ENCODE measurements at places on chromosomes 1 and 21.

DNA sequence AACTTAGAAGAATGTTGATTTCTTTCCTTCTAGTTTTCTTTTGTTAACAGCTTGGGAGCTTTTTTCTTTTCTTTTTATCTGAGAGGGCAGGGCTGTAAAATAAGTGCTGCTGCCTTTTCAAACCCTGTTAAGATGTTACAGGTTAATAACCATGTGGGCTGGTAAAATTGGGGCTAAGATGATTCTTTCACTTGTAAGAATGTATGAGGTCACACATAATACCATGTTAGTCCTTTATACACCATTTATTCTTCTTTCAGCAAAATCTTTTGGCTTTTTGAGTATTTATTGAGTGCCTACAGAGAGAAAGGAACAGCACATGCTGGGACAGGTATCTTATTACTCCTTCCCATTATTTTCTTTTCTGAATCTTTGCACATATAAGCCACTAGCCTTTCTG, 6.1 kb upstream of the AK4 start:
- DNase-seq: no peak

DNA sequence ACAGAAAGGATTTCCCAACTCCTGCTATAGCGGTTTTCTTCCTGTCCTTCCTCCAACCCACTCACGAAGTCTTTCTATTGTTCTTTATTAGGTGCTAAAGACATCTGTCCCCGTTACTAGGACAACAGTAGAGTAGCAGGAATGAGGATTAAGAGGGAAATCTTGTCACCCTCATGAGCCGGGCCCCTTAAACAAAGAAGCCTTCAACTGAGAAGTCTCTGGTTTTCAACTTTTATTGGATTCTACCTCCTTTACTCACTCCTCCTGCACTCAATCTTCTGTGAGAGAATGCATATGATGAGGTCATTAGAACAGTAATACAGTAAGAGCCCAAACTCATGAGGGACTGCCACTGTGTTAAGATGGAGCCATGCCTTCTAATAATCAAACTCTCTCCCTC, 206.3 kb downstream of the OMA1 start:
- DNase-seq: no peak

DNA sequence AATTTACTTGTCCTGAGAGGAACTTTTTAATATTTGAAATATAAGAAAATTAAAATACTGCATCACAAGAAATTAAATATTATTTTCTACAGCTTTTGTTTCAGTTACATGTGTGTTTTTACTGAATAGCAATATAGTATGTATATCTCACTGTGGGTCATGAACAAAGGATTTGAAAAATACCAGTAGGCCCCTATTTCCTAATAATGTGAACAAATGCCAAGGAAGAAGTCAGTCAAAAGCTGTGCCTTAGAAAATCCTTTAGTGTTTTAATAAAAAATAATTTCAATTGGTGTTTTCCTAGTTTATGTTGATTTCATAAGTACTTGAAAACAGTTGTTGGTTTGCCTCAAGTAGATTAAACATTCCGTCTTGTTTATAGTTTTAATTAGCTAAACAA, 46.7 kb downstream of the SMYD3 start:
- peak; percentile 63 for DNase-seq

DNA sequence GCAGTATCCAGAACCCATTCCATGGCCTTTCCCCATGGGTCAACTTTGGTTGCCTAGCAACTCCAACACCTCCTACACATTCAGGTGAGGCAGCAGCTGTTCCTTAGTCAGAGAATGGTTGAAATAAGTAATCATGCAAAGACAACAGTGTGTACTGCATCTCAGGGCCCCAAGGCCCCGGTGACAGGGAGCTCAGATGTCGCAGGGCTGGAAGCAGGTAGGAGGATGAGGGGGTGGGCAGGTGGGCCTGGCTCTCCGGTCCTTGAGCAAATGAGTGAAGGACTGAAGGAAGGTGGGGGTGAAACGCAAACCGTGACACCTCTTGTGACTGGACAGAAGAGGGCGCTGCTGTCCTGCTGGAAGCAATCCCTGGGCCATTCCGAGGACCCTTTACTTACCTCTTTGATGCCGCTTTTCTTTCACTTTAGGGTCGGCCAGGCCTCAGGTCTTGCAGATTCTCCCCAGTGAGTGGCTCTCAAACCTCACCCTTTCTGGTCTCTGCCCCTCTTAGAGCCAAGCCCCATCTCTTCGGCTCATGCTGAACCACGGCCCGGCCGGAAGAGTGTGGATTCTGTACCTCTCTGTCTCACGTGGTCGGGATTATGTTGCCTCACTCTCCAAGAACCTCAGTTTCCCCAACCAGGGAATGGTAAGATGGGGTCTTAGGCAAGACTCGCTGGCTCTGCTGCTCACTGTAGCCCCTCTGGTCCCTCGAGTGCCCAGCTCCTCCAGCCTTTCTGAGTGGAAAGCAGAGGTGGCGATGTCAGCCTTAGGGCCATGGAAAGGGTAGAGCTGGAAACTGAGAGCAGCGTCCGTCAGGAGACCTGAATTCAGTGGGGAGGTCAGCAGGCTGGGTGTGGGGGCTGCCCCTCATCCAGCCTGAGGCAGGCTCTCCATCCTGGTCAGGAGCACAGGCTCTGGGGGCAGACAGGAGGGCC, 5.6 kb upstream of the KCNA10 start:
- DNase-seq: peak; percentile 7

DNA sequence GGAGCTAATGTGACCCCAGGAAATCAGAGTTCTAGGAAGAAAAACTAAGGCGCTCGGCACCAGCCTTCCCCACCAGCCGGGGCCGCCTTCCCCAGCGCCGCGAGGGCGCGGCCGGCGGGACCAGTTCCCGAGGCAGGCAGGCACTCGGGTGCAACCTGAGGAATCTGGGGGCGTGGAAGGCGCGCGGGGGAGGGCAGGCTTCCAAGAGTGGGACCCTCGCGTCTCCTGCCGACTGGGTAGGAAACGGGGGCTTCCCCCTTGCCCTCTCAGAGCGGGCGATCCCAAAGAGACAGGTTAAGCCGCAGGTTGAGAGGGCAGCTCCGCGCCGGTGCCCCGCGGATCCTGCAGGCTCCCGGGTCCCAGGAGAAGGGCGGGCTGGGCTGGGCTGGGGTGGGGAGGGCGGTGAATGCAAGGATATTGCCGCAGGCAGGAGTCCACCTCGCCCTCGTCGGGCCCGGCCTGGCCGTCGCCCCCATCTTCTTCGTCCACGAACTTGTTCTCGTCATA, 431 bp downstream of the ARPC5 start:
- no peak for DNase-seq

DNA sequence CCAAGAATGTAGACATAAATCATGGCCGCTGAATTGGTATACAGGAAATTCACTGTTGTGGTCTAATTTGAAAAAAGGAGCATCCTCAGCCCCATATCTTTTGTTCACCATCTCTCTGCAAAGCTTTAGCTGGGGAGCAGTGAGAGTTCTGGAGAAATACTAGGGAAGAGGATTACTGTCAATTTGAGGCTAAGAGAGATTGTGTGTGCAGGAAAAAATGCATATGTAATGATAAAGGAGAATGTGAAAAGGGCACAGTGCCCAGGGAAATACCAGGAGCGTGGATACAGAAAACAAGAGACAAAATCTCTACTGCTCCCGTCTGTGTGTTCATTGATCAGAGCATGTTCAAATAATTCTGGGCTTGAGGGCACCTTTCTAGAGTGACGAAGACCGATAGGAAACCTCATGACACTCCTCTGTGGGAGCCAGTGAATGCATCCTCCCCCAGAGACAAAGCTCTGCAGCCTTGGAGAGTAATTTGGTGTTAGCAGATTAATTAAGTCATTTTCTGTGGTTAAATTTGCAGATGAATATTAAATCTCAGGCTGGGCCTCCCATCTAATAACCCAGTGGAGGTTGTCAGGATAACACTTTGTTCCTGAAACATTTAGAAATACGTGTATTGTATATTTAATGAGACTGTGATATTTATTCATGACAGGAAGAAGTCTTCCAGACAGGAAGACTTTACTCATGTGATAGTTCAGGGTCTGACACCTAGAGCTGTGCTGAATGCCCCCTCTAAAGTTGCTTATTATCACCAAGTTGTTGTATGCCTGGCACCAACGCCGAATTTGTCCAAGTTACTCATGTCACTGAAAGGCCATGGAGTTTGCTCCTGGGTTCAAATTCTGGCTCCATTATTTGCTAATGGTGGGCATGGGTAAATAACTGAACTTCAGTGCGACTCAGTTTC, 287.3 kb upstream of the SGIP1 start:
- no peak for DNase-seq

DNA sequence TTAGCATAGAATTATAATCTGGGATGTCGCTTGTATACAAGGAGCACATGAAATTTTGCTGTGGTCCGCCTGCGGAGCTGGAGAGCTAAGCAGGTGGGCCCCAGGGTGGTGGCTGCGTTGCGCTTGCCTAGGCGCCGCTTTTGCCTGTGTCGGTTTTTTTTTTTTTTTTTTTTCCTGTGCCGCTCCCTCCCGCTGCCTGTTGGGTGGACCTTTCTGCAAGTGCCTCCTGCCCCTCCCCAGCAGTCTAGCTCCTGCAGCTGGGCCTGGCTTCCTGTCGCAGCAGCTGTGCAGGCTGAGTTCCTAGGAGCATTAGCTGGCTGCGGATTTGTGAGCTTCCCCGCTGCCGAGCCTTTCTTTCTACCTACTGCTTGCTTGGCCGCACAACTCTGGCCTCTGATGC, 20.6 kb downstream of the PYHIN1 start:
- DNase-seq: no peak

DNA sequence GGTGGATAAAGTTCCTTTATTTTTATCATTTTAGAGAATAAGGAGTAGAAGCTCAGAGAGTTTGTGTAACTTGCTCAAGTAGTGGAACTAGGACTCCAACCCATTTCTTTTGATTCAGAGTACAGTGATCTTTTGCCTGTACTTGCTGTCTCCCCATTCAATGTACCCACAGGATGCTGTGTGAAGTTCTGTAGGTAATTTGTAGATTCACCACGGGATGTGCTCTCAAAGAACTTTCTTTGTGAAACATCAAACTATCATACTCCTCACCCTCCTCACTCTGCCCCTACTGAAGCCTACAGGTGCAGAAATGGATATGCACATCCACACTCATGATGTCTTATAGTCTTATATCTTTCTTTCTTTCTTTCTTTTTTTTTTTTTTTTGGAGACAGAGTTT, 65.8 kb upstream of the HSPA13 start:
- DNase-seq: no peak

GRCh38 chr1:152505083-152505482, 5.5 kb upstream of the LCE5A start:
- DNase-seq: no peak

- DNase-seq: no peak
Measured at GRCh38 chr1:169122976-169123375, 16.5 kb downstream of the ATP1B1 start.

DNA sequence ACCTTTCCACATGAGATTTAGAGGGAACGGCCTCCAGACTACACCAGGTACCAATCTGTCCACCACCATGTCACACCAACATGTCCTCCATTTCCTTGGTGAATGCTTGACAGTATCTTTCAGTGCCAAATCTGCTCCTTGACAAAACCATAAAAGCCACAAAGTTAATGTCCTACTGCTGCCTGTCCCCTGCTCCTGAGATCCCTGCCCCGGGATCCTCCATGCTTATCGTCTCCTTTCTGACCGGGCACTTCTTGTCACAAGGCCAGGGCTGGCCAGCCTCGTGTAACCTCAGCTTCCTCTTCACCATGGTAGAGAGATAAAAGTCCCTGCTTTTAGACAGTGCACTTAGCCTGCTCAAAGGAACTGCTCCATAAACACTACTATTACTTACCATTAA, 136.2 kb downstream of the NAV1 start:
- DNase-seq: no peak

DNA sequence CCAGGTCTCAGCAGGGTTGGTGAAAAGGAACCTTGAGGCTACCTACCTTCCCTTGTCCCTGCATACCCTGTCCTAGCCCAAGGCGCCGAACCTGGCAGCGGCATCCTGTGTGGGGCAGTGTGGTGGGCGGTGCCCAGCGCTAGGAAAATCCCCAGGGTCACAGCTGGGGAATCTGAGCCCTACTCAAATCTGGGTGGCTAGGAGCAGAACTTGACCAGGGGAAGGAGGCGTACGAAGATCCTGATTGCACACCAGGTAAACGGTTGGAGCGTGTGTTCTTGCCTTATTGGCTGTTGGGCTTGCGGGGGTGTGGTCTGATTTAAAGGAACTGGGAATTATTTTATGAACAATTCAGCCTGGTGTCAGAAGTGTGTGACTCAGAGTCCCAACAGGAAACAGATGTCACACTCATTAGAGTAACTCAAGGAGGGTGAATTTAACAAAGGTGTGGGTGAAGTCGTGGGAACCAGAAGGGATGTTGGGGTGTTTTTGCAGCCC, 118.6 kb downstream of the LRIG2 start:
- DNase-seq: no peak

- no peak for DNase-seq
Measured at GRCh38 chr1:208737161-208737560, 493.0 kb upstream of the PLXNA2 start.

GRCh38 chr1:15616373-15617172, 685 bp upstream of the DDI2 start:
- no peak for DNase-seq

GRCh38 chr1:18573170-18573569, 57.5 kb upstream of the PAX7 start:
- no peak for DNase-seq

DNA sequence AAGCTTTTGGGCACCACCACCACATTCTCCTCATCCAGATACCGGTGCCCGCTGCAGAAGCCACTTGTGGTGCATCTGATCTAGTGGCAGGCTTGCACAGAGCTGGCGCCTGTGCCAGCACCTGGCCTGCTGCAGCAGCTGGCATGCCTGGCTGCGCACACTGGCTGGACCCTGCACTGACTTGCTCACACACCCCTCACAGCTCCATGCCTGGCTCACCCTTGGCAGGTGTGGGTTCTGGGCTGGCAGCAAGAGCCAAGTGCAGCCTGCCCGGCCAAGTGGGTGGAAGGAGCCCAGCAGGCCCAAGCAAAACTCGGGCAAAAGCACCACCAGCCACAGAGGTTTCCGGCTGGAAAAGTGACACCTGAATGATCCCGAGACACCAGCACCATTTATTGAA, 315.7 kb upstream of the RRP15 start:
- DNase-seq: no peak

GRCh38 chr1:170765712-170766330, 101.9 kb downstream of the PRRX1 start:
- no peak for DNase-seq

- no peak for DNase-seq
Measured at GRCh38 chr1:39680751-39681150, 8.8 kb upstream of the NT5C1A start.

DNA sequence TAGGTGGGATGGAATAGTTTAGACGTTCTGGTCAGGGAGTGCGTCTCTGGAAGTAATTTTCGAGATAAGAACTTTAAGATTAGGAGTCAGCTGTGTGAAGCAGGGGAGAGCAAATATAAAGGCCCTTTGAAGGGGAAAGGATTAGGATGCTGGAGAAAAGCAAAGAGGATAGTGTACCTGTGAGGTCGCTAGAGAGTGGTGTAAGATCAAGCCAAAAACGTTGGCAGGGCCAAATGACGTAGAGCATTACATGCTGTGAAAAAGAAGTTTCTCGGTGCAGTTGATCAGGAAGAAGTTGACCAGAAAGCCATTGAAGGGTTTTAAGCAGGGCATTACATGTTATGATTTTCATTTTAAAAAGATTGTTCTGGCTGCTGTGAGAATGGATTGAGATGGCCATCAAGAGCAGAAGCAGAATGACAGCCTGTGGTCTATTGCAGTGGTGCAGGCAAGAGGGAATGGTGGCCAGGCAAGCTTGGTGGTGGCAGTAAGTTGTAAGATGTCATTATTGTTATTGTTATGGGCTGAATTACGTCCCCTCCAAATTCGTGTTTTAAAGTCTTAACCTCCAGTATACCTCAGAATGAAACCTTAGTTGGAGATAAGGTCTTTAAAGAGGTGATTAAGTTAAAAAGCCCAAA, 113.6 kb upstream of the KIF26B start:
- no peak for DNase-seq

GRCh38 chr1:34330061-34330460, 153.4 kb downstream of the C1orf94 start:
- no peak for DNase-seq

Data from DMS79 (cell line).